ENCODE measurements at places on chromosomes 4 and X.

DNA sequence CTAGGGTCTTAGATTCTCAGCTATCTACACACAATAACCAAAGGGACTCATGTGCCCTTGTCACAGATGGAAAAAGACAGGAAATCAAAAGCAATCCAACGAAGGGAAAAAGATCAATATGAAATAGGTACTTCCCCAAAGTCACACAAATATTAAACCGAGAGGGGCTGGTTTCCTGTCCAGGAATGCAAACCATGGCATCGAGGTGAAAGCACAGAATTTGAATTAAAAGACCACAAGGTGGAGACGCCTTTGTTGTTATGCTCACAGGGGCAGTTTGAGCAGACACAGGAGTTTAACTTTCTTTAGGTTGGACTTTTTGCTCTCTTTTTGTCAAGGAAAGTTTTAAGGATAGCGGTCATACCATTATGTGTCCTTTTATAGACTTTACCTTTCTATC, 14.3 kb downstream of the H2BW1 start:
- no peak for DNase-seq

- DNase-seq = no peak
These were observed 78.3 kb downstream of the SLC9A6 start for GRCh38 chrX:136063340-136064079.

GRCh38 chrX:109535578-109535977, 1.1 kb upstream of the NXT2 start:
- DNase-seq = no peak

DNA sequence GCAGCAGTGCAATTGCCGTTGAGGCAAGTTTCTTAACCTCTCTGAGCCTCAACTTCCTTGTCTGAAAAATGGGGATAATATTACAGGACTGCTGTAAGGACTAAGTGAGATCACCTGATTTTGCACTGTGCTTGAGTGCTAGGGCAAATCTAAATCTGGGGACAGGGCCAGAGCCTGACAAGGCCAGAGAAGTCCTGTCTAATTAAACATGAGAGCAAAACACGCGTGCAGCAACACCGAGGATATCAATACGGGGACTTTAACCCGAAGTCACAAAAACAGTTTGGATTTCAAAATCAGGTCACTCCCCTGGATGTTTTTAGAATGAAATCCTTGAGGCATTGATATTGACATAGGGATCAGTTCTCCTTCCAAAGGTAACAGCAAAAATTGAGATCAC, 5.7 kb upstream of the GJB1 start:
- no peak for DNase-seq

GRCh38 chrX:118570209-118570608, 74.6 kb downstream of the DOCK11 start:
- no peak for DNase-seq

DNA sequence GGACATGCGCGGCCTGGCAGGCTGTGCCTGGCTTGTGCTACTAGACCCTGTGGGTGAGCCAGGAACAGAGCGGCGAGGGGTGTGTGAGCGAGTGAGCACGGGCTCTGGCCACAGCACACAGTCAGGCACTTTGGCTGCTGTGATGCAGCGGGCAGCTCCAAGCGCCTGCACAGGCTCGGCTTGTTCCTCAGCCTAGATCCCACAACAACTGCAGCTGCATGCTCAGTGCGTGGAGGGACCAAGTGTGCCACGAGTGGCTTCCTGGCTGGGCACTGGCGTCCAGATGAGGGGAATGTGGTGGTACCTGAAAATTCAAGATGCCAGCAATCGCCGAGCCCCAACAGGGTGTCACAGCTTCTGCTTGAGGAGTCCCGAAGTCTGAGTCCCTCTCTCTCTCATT, 1056.6 kb downstream of the RAPGEF2 start:
- no peak for DNase-seq

- no peak for DNase-seq
These were observed 10.7 kb downstream of the PDE6B start for GRCh38 chr4:635851-636627.

DNA sequence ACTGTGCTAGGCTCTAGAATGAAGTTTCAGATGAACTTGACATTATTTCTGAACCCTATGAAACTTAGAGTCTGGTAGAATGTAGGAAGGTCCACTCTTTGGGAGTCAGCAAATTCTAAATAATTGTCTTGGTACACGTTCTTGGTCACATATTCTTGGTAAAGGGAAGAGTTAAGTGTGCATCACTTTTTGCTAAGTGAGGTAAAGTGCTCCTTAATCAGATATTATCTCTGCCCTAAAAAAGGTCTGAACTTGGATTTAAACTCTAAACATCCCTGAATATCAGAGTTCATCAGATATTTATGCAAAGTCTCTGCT, 7.2 kb downstream of the OCIAD2 start:
- no peak for DNase-seq

GRCh38 chrX:13903405-13903804, 86.5 kb upstream of the GPM6B start:
- no peak for DNase-seq

DNA sequence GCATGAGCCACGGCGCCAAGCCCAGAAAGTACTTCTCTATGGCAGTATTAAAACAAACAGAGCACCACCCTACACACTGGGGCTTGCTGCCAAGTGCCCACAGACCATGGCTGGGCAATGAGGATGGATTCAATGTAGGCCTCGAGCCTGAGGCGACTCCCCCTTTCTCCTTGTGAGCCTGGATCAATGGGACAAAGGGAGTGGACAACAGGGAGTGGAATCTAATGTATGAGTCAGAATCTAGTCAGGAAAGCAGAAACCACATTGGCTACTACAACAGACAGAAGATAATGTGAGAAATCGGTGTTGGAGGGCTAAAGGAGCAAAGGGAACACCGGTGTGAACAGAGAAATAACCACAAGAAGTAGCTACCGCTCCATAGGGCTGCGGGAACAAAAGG, 37.7 kb upstream of the OCIAD2 start:
- no peak for DNase-seq

DNA sequence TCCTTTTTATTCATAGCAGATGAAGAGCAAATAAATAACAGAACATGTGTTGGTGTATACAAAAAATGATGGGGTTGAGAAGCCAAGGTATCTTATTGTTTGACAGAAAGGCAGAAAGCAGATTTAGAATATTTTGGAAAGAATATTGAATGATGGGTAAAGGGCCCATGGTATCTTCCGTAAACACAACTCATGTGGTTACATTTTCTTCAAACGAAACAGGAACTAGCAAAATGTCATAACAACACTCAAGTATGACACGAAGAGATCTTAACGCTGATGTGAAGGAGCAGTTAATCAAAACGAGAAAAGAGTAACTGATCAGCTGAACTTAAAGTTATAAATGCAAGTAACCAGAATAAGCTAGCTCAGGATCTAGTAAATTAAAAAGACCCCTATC, 195.7 kb upstream of the GK2 start:
- no peak for DNase-seq

DNA sequence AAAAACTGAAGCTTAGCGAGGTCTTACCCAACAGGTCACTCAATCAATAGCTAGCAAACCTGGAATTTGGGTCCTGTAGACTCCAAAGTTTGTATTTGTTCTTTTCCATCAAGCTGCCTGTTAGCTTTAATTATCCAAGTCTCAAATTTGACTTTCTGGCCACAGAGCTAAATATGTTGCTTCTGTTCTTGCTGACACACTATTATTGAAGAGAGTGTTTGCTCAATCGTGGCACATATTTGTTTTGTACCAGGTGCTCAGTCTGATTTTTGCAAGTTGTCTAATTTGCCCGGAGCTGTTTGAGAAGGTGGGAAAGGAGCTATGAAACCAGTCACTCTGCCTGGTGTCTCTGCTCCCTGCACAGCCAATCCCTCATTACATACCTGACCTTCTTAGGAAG, 41.7 kb upstream of the FRMD7 start:
- no peak for DNase-seq

DNA sequence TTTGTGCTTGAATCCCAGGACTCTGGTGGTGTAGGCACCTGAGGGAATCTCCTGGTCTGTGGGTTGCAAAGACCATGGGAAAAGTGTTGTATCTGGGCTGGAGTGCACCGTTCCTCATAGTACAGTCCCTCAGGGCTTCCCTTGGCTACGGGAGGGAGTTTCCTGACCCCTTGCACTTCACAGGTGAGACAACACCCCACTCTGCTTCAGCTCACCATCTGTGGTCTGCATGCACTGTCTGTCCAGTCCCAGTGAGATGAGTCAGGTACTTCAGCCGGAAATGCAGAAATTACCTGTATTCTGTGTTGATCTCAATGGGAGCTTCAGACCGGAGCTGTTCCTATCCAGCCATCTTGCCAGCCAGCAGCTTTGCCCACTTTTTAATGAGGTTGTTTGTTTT, 353.0 kb upstream of the IRS4 start:
- DNase-seq = no peak

GRCh38 chr4:25888781-25889180, 25.2 kb upstream of the SMIM20 start:
- DNase-seq = no peak

DNA sequence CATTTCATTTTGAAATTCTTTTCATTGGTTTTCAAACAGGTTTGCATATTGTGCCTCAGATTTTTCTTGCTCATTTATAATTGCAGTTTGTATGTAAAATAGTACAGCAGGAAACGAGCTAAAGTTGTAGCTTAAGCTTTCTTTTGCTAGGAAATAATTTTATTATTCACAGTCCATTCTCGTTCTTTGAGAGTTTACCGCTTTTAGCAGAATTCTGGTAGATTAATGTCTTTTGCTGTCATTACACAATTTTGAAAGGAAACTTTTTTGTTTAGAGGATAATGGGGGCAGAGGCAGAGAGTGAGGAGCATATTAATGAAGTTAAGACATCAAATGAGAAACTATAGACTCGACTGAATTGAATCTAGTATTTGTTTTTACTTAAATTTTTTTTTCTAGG, 10.5 kb downstream of the LSM6 start:
- DNase-seq = no peak

- no peak for DNase-seq
These were observed 200.2 kb upstream of the FAM241A start for GRCh38 chr4:111945014-111945413.

GRCh38 chrX:100850317-100850716, 23.8 kb downstream of the NOX1 start:
- DNase-seq = no peak

GRCh38 chr4:37981844-37982720, 21.9 kb downstream of the PTTG2 start:
- DNase-seq = no peak

DNA sequence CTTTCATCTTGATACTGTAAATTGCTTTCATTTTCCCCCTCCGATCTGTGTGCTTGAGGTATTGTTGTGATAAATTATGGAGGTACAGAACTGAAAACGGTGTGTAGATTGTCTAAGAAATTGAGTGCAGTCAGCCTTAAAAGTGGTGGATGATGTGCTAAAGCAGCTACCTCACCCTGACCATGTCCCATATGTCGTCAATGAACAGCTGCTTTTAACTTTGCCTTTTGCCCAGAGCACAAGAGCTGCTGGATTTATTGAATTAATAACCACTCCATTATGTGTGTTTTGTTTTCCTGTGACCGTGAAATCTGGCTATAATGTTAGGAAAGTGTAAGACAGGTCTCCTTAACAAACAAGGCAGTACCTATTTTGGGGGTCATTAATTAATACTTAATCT, 581.9 kb upstream of the PITX2 start:
- no peak for DNase-seq

GRCh38 chrX:151982222-151982621, 7.7 kb upstream of the GABRE start:
- DNase-seq = no peak

DNA sequence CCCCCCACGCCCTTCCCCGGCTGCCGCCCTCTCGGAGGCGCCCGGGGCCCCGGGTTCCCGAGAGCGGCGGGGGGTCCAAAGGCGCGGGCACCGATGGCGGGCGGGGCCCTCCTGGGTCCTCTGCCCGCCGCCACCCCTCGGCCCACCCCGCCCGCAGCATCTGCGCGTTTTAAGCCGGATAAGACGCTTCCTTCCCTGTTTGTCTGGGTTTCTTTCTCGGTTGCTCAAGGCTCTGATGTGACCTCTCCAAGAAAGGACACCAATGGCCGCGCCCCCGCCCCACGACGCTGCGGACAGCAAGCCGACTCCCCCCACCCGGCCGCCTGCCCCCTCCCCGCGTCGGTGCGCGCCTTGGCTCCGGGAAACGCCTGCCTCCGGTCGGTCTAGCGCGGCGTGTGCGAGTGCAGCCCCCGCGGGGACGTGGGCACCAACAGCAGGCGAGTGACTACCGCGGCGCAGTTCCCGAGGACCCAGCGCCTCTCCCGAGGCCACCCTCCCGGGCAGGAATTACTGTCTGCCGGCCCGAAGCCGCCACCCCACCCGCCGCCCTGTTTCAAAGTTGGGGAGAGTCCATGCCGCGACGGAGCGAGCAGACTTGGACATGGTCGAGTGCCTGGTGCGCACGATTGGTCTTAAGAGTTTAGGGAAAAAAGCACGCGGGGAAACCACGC, 21.1 kb upstream of the HMX1 start:
- no peak for DNase-seq

DNA sequence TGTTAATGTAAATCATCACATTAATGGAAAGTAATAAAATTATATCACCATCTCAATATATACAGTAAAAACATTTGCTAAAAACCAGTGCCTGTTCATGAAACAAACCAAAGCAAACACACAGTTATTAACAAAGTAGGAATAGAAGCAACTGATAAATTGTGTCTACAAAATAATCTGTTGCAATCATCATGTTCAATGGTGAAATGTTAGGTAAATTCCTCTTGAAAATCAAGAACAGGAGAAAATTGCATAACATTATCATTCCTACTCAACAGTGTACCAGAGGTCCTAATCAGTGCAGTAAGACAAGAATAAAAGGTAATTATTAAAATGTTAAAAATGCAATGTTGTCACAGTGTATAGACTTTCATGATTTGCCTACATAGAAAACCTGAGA, 252.3 kb downstream of the TEX13A start:
- no peak for DNase-seq

DNA sequence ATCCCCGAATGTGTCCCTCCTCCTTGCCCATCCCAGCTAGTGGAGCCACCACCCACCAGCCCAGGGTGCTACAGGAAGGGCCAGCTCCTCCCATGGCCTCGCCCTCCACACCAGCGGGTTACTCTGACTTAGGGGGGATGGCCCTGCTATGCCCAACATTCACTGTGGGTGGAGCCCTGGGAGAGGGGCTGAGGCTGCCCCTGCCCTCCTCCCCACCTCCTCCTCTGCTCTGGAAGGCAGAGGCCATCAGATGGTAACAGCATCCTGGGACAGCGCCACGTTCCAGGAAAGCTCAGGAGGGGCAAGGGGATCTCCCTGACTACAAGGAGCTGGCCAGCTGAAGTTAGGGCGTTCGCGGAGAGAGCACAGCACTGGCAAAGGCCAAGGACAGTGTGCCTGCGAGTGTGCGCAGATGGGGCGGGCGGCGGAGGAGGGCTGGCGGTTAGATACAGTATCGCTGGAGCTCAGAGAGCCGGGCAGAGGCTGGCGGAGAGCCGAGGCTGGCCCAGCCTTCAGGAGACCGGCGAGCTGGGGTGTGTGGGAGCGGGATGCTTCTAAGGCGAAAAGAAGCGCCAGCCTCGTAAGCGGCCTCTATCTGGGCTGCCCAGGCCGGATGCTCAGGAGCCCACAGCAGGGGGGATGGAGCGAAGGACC, 1.5 kb downstream of the JAKMIP1 start:
- no peak for DNase-seq

DNA sequence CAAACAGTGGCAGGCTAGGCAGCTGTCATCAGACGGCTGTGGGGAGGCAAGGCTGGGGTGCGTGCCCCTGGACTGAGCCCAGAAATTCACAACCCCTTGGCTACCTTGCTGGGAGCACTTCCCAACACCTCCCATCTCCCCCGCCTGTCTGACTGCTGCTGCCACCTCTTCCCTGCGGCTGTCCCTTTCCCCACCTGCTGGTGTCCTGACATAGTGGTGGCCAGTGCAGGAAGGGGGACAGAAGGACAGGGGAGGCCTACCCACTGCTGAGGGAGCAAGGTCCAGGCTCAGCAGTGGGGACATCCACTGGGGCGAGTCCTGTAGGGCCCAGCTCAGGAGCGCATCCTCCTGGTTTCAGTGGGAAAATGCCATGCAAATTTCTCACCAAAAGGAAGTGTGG, 3.4 kb downstream of the ABCD1 start:
- no peak for DNase-seq
